ENCODE measurements at places on chromosomes 16 and 17.

DNA sequence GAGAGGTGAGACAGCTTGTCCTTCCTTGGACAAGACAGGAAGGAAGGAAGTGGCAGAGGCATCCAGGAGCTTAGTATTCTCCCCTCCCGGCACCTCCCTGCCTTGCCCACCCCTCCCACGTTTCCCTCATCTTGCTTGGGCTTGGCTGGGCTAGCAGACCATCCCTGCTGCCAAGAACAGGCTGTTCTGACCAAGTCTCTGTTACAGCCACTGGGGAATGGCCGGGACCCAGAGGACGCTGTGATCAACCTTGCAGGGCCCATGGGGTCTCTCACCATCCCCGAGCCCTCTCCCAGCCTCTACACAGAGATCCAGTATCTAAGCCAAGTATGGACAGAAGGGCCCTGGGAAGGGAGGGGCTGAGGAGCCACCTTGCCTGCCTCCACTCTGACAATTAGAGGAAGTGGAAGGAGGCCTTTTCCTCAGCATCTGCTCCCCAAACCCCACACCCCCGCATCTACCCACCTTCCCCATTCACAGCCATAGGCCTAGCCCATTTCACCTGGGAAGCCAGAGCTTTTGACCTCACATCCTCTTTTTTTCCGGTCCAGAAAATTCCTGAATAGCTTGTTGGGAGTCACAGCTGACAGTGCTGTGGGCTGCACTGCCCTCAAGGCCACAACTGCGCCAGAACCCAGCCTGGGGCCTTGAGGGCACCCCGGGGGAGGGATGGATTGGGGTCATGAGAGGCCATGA lies 14.1 kb downstream of the CD300LG start:
- no peak for DNase-seq

DNA sequence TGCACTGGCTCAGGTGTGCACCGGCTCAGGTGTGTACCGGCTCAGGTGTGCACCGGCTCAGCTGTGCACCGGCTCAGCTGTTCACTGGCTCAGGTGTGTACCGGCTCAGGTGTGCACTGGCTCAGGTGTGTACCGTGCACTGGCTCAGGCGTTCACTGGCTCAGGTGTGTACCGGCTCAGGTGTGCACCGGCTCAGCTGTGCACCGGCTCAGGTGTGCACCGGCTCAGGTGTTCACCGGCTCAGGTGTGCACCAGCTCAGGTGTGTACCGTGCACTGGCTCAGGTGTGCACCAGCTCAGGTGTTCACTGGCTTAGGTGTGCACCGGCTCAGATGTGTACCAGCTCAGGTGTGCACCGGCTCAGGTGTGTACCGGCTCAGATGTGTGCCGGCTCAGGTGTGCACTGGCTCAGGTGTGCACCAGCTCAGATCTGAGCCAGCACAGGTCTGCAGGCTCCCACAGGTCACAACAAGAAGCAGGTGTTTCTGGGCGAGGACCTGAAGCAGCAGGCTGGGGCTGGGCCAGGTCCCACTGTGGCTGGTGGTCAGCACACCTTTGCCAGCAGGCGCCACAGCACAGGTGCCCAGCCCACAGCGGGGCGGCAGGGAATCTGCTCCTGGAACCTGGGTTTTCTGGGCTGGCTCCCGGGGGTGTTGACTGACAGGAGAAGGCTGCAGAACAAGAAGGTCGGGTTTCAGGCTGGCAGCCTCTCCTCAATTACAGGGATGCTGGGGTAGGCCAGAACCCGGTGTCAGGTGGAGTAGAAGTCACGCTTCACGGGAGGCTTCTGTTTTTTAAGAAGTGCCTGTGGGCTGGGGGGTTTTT lies 17.2 kb downstream of the METRNL start:
- peak; percentile 50 for DNase-seq

DNA sequence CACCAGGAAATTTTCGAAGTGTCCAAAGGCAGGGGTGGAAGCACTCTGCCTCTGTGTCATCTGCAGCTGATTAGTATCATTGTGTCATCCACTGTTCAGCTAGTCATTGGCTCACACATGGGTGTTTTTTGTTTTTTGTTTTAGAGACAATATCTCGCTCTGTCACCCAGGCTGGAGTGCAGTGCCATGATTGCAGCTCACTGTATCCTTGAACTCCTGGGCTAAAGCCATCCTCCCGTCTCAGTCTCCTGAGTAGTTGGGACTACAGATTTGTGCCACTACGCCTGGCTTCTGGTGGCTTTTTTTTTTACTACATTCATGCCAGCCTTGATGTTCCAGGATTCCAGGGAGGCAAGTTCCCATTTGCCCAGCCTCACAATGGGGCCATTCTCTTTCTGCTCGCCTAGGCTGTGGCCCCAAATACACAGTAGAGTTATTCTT lies 32.5 kb upstream of the MYO18A start:
- DNase-seq, result no peak

DNA sequence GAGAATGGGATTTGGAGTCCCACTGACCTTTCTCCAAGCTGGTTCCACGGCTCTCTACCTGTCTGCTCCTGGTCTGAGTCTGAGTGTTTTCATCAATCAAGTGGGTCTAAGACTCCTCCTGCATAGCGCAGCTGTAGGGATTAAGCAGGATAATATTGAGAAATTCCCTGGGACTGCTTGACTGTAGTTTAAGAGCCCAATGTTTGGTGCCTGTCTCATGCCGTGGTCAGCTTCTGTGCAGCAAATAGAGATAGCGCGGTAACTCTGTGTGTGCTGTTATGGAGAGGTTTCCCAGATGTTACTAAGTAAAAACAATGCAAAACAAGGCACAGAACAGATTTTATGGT lies 21.4 kb downstream of the RPTOR start:
- no peak for DNase-seq

GRCh38 chr16:67555795-67556212 lies 6.5 kb upstream of the CTCF start:
- DNase-seq, result no peak

DNA sequence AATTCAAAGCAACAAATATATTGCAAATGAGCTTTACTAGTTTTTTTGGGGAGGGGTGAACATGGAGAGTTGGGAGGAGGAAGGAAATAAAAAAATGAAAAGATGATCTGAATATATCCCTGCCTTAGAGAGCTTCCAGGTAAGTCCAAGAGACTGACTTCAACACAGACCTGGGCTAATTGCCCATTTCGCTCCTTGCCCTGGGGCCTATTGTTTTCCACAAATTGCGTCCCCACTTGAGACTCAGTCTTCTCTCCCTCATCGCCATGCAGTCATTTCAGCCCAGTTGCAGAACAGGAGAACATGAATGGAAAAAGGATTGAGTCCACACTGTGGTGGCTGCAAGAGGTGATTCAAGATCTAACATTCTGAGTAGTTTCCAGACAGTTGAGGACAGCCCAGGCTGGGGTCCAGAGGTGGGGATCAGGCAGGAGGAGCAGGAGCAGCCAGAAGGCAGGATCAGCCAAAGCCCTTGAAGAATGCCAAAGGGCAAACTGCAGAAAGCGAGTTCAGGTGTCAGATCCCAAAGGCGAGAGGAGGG lies 21.6 kb upstream of the TOB1 start:
- no peak for DNase-seq

- DNase-seq, result no peak
These were observed 9.4 kb downstream of the HBQ1 start for GRCh38 chr16:189604-190186.

GRCh38 chr16:53629151-53629550 lies 74.5 kb downstream of the RPGRIP1L start:
- DNase-seq, result no peak

- no peak for DNase-seq
These were observed at the start of gene CHRNB1 for GRCh38 chr17:7444682-7445618. TSS of gene CHRNB1 (plus strand) at chr17:7445061. CDS start at chr17:7445128, 67 bp downstream.

- peak; percentile 78 for DNase-seq
These were observed 13.3 kb upstream of the RPL38 start for GRCh38 chr17:74190154-74190553.

DNA sequence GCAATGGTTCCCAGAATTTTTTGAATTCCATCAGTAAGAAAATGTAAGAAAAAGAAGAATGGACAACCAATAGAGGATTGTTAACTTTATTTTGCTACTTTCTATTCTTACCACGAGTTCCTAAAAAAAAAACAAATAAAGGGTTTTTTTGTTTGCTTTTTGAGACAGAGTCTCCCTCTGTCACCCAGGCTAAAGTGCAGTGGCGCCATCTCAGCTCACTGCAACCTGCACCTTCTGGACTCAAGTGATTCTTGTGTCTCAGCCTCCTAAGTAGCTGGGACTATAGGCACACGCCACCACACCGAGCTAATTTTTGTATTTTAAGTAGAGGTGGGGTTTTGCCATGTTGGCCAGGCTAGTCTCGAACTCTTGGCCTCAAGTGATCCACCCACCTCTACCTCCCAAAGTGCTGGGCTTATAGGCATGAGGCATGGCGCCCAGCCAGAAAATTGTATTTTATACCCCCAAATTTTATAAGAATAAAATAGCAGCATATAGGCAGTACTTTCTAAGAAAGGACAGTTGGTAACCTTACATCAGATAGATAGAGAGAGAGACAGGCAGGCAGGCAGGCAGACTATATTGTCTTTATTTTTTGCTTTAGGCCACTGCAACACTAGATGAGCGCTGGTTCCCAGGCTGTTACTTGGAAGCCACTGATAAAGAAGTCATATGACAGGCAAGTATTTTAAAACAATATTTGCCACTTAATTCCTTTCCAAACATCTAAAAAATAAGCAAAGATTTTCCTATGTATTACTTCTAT lies 127.5 kb downstream of the VPS53 start:
- DNase-seq, result no peak

DNA sequence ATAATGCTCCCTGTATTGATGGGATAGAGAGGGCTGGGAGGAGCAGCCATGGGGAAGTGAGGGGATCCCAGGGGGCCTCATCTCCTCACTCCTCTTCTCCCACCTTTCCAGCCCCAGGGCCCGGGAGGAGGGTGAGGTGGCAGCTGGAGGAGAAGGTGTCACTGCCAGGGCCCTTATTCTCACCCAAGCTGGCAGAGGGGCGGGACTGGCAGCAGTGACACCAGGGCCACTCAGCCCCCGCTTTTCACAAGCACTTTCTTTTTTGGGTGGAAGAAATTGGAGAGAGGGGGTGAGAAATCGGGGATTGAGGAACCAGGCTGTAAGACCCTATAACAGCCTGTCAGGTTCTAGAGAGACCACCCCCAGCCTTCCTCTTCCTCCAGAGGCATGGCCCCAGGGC lies 2.4 kb upstream of the TBX21 start:
- no peak for DNase-seq

GRCh38 chr16:49632795-49633184 lies 223.1 kb downstream of the ZNF423 start:
- DNase-seq, result no peak

DNA sequence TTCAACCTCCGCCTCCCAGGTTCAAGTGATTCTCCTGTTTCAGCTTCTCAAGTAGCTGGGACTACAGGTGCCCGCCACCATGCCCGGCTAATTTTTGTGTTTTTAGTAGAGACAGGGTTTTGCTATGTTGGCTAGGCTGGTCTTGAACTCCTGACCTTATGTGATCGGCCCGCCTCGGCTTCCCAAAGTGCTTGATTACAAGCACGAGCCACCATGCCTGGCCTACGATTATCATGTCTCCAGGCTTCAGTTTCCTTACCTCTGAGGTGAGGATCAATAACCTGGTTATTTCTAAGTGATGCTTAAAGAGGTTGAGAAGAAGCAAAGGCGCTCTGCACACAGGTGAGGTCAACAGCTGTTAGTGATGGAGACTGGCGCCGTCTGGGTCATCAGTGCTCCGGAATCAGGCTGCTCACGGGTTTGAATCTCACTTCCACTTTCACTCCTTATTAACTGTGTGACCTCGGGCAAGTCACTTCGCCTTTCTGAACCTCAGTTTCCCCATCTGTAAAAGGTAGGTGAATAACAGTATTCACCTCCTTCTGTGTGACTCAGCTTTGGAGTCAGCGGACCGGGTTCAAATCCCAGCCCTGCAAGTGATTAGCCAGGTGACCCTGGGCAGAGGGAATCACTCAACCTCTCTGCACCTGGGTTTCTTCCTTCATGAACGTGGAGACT lies 745 bp upstream of the ABCC1 start:
- no peak for DNase-seq

DNA sequence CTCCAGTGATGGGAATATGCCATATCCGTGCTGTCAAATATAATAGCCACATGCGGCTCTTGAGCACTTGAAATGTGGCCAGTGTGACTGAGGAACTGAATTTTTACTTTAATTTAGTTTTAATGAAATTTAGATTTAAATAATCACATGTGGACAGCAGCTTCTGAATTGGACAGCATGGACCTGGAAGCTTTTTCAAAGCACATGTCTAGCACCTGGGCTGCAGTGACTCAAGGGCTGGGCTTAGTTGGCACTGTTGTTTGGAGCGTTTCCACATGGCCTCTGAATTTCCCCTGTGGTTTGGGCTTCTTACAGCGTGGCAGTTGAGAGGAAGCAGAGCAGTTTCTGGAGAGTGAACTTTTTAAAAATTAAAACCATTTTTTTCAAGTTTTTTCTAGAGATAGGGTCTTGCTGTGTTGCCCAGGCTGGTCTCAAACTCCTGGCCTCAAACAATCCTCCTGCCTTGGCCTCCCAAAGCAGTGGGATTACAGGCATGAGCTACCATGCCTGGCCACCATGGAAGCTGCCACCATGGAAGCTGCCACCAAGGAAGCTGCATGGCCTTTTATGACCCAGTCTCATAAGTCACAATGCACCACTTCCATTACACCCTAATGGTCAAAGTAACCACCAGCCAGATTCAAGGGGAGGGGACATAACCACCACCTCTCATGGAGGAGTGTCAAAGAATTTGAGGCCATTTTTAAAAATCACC lies 6.7 kb upstream of the TOB1 start:
- DNase-seq, result no peak

DNA sequence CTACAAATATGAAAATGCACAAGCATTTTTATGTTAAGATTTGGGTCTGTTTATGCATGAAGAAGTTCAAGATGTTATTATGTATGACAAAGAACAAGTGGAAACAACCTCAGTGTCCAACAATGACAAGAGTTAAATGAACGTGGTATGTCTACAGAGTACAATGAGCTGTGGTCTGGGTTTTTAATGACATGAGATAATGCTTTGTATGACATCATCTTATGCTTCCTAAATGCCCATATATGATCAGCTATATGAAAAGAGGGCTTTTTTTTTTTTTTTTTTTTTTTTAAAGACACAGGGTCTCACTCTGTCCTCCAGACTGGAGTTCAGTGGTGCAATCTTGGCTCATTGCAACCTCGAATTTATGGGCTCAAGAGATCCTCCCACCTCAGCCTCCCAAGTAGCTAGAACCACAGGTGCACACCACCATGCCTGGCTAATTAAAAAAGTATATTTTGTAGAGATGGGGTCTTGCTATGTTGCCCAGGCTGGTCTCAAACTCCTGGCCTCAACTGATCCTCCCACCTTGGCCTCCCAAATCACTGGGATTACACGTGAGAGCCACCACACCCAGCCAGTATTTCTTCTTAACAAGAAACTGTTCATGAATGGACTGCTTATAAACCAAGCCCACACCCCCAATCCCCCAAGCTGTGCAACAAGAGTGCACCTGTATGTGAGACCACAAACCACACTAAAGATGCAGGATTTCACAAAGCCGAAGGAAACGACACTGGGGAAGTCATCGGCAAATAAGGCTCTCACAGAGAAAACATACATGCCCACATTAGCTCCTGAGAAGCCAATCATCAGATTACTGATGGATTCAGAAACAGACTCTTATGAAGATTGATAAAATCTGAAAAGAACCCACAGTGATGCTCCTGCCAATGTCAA lies 114.5 kb downstream of the CPPED1 start:
- no peak for DNase-seq

- no peak for DNase-seq
These were observed 9.8 kb upstream of the MYO18A start for GRCh38 chr17:29190039-29190438.

All from NCI-H526 (cell line).